ENCODE measurements at places on chromosomes 1 and 21.

GRCh38 chr1:21868941-21869454, 56.9 kb downstream of the LDLRAD2 start:
- DNase-seq, result no peak

- no peak for DNase-seq
These were observed 116.8 kb upstream of the L1TD1 start for GRCh38 chr1:62077821-62078220.

DNA sequence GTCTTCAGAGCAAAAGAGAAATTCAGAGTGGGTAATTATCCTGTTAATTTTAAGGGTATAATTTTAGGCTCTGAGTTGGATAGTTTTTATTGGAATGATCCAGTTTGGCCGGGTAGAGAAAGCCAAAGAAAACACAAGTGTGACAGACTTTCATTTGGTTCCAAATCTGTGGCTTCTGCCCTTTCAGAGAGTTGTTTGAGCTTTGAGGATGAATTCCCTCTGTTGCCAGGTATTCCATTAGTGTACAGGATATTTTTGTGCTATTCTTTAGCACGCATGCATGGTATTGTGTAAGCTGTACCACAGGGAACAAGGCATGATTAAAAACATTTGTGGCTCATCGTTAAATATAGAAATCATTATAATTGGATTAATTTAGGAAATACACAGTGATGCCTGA, 384.4 kb downstream of the ADGRL2 start:
- peak; percentile 85 for DNase-seq

- no peak for DNase-seq
These were observed 35.2 kb upstream of the LRP8 start for GRCh38 chr1:53362851-53363642.

DNA sequence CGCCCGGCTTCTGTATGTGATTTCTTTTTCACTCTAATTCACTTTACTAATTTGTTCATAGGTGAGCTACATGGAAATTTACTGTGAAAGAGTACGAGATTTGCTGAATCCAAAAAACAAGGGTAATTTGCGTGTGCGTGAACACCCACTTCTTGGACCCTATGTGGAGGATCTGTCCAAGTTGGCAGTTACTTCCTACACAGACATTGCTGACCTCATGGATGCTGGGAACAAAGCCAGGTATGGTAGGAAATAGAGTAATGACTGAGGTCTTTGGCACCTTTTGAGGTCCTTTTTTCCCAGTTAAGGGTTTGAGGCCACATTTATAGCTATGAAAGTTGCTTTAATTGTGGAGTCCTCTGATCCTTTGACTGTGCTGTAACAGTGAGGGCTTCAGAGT, 56.9 kb downstream of the KIF1B start:
- DNase-seq, result peak; percentile 16

DNA sequence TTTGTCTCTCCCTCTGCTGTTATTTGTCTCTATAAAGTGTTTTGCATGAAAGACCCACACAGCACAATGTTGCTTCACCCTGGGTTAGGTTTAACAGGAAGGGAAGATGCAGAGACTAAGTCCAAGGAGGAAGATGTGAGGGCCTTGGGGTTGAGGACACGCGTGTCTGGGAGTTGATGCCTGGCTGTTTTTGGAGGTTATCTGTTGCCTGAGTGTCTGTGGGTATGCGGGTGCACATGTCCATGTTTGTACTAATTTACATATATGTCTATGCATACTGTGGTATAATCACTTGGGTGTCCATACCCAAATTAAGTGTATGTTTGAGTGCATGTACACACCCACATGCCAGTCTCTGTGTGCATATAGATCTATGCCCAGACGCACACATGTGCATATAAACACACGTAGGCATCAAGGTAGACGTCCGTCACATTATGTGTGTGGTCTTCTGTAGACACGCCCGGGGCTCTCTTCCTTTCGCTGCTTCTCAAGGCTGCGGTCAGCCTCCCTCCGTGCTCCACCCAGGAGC, 962 bp upstream of the MAN1C1 start:
- DNase-seq, result peak; percentile 28

GRCh38 chr1:236535662-236536161, 11.9 kb downstream of the LGALS8 start:
- DNase-seq, result no peak

DNA sequence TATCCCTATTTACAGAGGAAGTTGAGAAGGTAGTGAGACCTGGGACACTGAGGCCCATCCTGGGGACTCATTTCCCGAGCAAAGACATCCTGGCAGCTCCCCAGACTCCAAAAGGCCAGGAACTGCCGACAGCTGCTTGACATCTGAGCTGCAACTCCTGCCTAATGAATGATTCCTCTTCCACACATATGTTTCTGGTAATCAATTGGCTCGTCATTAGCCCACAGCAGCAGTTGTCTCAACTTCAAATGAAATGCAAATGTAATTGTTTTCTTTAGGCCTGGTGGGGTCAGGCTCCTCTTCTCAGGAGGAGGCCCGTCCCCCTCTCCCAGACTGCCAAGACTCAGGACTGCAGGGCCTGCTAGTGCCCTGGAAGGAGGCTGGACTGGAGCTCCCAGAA, 61.8 kb upstream of the DISP3 start:
- peak; percentile 10 for DNase-seq

GRCh38 chr1:40003156-40004093, 37.1 kb upstream of the CAP1 start:
- DNase-seq, result no peak

DNA sequence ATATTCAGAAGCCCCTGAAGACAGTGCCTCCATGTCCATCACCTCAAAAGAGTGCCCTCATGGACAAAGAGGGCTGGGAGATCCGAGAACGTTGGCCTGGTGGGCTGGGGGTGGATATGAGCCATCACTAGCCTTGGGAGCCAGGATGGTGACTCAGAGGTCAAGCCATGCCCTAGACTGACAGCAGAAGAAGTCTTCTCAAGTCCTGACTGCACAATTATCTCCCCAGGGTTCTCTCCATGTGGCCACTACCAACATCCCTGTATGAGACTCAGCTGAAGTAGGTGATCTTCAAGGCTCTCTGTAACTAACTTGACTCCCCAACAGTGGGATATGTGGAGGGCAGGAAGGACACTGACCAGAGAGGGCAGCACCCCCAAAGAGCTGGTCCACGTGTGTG, 7.1 kb upstream of the USF1 start:
- peak; percentile 12 for DNase-seq

DNA sequence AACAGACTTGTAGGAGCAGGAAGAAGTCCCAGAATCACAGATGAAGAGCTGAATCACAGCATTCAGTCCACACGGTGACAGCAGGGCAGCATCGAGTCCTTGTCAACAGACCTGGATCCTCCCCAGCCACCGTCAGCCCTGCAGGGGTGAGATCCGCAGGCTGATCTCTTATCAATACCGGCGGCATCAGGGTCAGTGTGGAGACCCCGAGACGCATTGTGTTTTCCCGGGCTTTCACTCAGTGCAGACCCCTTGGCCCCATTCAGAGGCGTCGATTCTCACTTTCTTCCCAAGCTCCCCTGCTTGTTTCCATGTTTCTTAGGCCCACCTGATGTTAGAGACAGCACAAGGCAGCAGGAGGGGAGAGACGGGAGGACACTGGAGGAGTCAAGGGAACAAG, 609.6 kb downstream of the PTPRU start:
- no peak for DNase-seq

DNA sequence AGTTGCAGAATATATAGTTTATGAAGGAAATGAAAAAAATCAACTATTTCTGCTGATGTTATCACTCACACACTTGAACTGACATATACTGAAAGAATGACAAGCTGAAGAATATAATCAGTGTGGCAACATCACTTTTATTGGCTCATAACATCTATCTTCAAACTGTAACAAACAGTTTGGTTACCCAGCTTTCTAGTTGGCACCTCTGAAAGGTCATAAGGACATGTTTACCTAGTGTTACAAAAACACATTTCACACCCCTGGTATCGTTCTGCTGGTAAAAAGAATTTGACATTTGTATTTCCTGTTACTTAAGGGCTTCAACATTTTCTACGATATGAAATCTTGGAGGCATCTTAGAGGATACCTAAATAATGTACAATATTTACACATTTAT, 1267.0 kb upstream of the NCAM2 start:
- DNase-seq, result no peak

DNA sequence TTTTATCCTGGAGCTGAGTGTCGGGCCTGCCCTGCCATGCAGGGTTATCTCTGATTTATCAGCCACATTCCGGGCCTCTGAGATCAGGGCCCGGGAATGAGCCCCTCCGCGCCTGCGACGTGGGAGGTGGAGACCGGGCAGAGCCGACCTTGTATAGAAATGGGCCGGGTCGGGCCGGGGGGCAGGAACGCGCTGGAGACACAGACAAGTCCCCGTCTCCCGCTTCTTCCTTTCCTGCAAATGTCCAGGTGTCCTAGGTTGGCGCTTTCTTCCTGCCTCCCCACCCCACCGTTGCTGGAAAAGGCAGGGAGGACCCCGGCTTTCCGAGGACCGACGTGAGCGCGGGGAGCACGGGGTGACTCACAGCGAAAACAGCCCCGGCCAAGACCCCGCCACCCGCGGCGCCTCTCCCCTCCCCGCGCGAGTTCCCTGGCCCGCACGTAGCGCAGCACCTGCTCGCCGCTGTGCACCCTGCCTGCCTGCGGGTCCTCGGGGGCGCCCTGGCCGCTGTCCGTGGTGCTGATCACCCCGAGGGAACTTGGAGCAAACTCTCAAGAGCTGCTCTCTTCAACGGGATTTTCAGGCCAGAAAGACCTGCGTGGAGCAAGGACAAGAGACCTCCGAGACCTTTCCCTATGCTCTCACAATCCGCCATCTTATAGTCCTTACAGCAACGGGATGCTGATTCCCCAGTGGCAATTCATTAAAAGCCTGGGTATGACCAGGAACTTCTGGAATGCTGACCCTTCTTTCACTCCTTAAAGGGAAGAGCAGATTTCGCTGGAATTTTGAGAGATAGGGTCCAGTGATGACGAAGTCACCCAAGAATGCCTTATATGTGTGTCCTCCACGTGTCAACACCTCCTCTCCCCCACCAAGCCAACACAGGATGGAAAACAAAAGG, 475 bp upstream of the NPPB start:
- DNase-seq, result peak; percentile 30

- DNase-seq, result peak; percentile 18
These were observed 792.3 kb upstream of the ADAMTS5 start for GRCh38 chr21:27759091-27759659.

GRCh38 chr1:2983319-2983705, 38.0 kb upstream of the ACTRT2 start:
- no peak for DNase-seq

GRCh38 chr1:218164930-218165700, 120.0 kb upstream of the RRP15 start:
- peak; percentile 56 for DNase-seq

DNA sequence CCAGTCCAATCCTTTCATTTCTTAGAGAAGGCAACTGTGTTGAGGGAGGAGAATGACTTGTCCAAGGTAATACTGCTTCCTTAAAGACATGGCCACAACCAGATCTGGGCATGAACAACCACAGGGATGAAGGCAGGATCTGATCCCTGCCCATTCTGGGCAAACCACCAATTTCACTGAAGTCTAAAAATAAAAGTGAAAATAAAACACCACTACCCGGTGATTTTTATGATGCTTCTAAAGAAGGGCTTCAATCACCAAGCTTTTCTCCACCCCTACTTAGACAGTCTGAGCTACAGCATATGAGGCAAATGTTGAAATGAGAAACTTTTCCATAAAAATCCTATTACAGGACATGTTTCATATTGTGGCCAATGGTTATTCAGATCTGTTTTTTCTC, 133.0 kb downstream of the PTPN14 start:
- DNase-seq, result no peak

GRCh38 chr1:42832641-42833240, 13.7 kb upstream of the ZNF691 start:
- no peak for DNase-seq

DNA sequence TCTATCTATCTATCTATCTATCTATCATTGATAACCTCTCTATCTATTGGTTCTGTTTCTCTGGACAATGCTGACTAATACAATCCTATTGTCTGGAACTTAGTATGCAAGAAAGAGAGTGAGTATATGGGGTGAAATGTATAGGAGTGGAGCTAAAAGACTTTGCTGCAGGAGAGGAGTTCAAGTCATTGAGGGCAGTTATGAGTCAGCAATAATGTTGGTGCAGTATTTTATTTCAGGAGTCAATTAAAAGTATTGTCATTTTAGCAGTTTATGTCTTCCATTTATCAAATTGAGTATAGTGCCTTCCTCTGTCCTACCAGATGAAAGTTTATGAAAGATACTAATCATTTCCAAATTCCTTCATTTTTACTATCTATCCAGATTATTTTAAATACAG, 55.8 kb downstream of the MAP3K7CL start:
- DNase-seq, result no peak

- peak; percentile 17 for DNase-seq
These were observed 421.5 kb upstream of the USP24 start for GRCh38 chr1:55636696-55637095.

DNA sequence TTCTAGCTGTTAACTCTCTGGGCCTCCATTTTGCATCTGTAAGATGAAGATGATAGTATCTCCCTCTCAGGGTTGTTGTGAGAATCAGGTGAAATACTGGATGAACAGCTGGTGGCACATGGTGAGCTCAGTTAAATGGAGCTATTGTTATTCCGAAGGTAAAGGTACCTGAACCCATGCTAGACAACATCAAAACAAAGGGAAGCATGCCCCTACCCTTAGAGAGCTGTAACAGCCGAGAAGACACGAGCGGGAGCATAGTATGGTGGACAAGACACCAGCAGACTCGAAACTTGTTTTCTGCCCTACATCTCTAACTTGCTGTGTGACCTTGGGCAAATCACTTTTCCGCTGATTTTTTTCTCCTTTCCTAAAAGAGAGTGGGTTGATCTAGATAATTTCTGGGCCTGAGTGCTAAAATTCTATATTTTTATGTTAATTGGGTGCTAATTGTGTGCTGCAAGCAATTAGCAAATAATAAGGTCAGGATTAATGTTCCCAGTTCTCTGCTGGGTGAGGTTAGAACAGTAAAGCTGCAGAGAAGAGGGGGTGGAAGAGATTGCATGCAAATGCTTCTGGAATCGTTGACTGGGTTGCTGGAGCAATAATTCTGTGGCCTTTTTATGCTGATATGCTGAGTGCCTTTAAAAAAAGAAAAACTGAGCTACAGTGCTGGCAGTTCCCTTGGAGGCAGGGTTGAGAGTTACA, 10.8 kb downstream of the TMEM200B start:
- no peak for DNase-seq

GRCh38 chr1:14780271-14780670, 181.8 kb downstream of the KAZN start:
- no peak for DNase-seq
